AG20443 (cell line): ENCODE measurements at places on chromosomes 7 and 10.

GRCh38 chr10:70777063-70777875 is 7.9 kb downstream of the TBATA start:
- DNase-seq = no peak

DNA sequence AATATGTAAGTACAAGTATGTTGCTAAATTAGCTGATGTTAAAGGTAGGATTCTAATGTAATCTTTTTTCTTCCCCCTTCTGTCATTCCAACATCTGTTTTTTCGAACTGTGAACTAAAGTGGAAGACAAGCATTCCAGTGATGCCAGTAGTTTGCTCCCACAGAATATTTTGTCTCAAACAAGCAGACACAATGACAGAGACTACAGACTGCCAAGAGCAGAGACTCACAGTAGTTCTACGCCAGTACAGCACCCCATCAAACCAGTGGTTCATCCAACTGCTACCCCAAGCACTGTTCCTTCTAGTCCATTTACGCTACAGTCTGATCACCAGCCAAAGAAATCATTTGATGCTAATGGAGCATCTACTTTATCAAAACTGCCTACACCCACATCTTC is 62.7 kb downstream of the WAC start:
- peak; percentile 35 for DNase-seq

GRCh38 chr10:78319371-78319770 is 285.7 kb downstream of the RPS24 start:
- no peak for DNase-seq

DNA sequence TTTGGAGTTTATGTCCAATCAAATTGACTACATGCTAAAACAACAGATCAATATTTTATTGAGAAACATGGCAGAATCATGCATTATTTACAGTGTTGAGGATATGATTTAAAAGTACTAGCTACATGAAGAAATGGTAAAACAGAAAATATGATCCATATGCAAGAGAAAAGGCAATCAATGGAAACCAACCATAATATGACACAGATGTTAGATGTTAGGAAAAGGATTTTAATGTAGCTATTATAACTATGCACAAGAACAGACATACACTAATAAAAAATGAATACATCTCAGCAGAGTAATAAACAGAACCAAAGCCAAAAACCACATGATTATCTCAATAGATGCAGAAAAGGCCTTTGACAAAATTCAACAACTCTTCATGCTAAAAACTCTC is 166.2 kb upstream of the CACNA2D1 start:
- DNase-seq = no peak

DNA sequence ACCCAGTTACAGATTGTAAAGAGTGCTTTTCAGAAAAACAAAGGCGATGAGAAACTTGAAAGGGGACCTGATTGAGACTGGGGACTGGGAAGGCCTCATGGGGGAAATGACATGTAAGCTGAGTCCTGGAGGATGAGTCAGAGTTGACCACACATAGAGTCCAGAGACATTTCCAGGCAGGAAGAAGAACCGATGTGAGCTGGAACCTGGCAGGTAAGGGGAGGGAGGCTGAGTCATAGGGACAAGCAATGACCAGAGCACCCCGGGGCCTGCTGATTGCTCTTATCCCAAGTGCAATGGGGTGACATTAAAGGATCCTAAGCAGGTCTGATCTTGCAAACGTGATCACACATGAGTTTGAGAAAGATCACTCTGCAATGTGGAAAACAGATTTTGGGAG is 11.7 kb downstream of the TLL2 start:
- DNase-seq = peak; percentile 4

GRCh38 chr10:23834091-23834490 is 374.8 kb upstream of the KIAA1217 start:
- no peak for DNase-seq

DNA sequence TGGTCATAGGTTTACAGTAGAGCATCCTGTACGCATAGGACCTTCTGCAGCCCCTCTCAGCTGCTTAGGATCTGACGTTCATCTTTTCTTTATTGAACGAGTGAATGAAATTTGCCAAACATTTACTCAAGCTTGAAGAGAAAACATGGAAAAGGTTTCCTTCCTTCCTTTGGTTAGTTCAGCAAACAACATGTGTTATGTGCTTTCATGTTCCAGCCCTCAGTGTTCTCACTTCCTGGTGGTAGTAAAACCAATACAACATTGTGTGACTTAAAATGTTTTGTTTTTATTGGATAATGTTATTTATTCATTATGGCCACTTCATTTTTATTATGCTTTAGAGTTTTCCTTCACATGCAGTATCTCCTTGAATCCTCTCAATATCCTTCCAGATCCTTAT is 1.4 kb upstream of the CDCA7L start:
- no peak for DNase-seq

GRCh38 chr7:114740941-114741340 is 181.0 kb upstream of the MDFIC start:
- no peak for DNase-seq

DNA sequence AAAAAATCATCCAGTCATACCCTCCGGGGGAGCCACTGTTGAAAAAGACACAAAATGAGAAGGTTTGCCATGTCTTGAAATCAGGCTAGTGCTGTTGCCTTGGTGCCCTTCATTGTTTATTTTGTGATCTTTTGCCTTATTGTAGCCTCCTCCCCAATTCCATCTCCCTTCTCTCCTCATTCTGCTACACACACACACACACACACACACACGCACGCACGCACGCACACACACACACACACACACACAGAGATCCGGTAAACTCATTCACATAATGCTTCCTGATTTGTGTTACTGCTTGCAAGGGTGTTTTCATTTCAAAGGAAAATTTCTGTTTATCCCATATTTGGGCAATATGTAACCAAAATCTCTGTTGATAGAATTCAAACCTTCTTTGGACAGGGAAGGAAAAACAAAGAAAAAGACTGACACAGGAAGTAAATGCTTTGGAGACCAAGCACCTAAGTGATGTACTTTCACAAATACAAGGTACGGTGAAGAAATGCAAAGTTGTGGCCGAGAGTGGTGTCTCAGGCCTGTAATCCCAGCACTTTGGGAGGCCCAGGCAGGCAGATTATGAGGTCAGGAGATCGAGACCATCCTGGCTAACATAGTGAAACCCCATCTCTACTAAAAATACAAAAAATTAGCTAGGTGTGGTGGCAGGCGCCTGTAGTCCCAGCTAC is 141.1 kb upstream of the CDK13 start:
- no peak for DNase-seq

DNA sequence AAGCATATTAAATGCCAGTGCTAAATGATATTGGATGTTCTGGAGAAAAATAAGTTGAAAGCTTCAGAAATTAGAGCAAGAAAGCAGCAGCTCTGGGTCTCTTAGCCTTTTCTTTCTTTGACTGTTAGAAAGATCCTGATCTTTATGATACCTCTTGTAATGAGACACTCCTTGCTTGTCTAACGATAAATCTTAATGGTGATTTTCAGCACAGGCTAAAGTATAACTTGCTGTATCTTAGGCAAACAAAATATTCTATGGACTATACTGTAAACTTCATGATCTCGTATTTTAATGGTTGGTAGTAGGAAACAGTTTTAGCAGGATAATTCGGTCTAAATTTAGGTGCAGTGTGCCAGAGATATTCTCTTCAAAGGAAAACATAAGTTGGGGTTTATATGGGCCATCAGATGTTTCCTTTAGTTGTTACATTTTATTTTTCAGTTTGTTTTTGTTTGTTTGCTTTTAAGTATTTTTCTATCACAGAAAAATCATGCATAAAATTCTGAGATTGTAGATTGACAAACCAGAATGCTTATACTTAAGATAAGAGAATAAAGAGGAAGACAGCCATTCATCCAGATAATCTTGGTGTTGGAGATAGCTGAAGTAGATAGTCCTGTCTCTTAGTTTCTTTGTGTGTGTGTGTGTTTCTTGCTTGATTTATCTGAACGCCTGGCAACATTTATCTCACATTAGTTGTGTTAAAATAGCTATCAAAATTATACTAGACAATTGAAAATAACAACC is 4.7 kb downstream of the CASD1 start:
- no peak for DNase-seq

GRCh38 chr7:151431281-151431767 is 8.6 kb downstream of the CRYGN start:
- DNase-seq = no peak

GRCh38 chr10:97704341-97704740 is 9.2 kb upstream of the MARVELD1 start:
- no peak for DNase-seq

DNA sequence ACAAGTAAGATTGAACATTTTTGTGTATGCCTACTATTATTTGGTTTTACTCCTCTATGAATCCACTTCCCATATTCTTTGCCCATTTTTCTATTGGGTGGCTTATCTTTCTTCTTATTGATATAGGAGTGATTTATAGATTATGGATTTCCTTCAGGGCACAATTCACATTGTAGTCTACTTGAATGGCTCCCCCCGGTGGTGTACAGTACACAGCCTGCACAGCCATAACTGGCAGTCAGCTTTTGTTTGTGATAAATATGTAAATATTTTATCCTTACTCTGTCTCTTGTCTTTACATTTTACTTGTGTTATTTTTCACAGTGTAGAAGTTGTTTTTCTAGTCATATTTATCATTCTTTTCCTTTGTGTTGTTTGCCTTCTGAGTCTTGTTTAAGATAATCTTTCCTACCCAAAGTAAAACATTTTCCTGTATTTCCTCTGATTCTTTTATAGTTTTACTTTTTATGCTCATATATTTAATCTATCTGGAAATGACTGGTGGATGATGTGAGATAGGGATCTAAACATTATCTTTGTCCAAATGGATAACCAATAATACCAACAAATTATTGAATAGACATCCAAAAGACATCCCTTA is 23.9 kb upstream of the CALD1 start:
- peak; percentile 54 for DNase-seq

GRCh38 chr10:35271086-35271858 is 65.0 kb upstream of the CCNY start:
- DNase-seq = no peak

GRCh38 chr10:54808186-54808935 is 7.3 kb upstream of the PCDH15 start:
- DNase-seq = no peak

DNA sequence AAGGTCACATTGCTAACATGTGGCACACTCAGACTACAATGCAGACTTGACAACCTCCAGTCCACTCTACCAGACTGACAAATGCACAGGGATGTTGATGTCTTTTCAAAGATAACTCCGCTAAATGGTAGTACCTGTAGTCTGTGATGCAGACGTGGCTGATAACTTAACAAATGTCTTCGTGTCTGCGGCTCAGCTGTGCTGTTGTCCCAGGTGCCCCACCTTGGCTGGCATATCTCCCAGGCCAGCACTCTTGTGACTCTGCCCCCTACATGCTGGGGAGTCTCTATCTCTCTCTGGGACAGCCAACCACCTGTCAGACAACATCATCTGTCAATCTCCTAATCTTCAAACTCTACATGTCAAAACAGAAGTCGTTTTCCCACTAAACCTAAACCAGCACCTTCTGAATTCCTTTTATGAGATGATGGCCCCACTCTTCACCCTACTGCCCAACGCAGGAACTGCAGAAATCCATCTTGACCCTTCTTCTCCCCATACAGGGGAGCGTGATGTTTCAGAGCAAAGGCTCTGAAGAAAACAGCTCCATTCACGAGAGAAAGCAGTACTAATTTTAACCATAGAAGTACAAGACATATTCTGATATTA is 156.4 kb downstream of the USP6NL start:
- DNase-seq = no peak

DNA sequence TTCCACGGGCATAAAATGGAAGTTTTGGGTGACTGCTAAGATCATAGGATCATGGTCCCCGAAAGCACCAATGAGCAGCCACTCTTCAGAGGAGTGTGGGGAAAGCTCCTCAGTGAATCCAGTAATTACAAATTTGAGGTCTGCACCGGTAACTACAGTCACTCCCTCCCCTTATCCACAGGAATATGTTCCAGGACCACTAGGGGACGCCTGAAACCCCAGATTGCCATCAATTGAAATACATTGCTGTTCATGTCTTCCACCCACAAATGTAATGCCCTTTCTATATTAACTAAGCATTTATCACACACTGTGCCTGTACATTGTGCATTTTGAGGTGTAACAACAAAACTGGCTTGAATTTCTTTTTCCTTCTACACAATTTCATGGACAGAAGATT is 447.9 kb upstream of the PFKP start:
- no peak for DNase-seq

DNA sequence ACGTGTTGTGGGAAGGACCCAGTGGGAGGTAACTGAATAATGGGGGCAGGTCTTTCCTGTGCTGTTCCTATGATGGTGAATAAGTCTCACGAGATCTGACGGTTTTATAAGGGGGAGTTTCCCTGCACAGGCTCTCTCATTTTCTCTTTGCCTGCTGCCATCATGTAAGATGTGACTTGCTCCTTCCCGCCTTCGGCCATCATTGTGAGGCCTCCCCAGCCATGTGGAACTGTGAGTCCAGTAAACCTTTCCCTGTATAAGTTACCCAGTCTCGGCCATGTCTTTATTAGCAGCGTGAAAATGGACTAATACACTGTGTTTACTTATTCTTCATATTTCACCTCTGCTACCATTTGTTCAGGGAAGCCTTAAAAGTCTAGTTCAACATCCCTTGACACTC is 2.2 kb upstream of the DNAAF5 start:
- DNase-seq = no peak

- peak; percentile 52 for DNase-seq
Measured at GRCh38 chr7:142811154-142811737, 40.5 kb downstream of the PRSS2 start.

GRCh38 chr10:91493313-91493712 is 83.2 kb downstream of the HECTD2 start:
- peak; percentile 37 for DNase-seq

DNA sequence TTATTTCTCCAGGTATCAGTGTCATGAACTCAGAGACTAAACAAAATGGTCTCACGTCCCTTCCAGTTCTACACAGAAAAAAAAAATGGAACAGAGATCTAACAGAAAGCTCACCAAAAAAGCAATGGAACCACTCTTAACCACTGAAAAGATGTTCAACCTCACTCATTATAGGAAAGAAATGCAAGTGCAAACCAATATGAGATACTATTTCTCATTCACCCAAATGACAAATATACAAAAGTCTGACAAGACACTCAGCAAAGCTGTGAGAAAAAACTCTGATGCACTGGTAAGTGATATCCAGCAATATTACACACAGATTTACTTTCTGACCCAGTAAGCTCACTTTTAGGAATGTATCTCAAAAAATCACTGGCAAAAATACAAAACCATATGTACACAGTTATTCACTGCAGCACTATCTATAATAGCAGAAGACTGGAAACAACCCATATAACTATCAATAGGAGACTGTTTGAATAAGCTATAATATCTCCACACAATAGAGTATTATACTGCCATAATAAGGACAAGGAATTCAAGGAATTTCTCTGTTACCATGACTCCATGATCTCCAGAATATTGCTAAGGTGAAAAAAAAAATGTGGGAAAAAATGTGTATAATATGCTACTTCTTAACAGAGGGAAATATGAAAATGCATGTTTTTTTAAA is 36.6 kb downstream of the ABI1 start:
- DNase-seq = no peak

GRCh38 chr7:44431091-44431608 is 59.3 kb downstream of the NUDCD3 start:
- DNase-seq = no peak

DNA sequence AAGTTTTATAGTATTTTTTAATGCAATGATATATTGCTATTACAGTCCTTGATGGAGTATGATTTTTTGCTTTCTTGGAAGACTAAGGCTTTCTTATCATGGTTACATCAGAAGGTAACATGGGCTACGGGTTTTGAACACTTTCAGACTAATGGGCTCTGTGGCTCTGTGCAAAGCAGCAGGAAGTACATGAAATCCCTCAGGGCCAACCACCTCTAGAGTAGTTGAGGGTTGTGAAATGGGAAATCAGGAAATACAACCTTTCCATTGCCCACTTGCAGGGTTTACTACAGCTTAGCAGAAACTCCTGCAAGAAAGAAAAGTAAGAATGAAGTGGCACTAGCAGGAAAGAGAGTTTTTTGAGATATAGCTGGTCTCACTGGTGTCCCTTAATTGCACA is 853.5 kb downstream of the KCNMA1 start:
- DNase-seq = no peak
